ENCODE measurements at places on chromosomes 4 and X.

DNA sequence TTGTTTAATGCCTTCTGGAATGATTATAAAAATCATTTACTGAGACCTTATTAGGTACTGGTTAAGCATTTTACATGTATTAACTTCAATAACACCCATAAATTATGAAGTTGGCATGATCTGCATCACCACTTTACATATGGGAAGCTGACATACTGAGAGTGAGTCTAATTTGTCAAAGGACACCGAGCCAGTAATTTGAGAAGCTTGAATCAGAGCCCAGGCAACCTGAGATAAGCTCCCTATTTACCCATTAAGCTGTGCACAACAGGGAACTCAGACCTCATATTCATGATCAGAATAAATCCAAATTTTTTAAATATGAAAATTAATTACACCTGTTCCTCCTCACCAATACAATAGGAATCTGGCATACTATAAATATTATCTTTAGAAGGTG lies 247.9 kb upstream of the EPHA5 start:
- DNase-seq = no peak

GRCh38 chr4:77385124-77385969 lies 220.3 kb upstream of the CXCL13 start:
- DNase-seq = peak; percentile 71

GRCh38 chrX:153684467-153685155 lies 3.1 kb upstream of the SLC6A8 start:
- no peak for DNase-seq

GRCh38 chr4:3521621-3522325 lies 10.4 kb downstream of the LRPAP1 start:
- no peak for DNase-seq

- DNase-seq = no peak
These were observed 224.2 kb downstream of the KDR start for GRCh38 chr4:54901202-54901601.

GRCh38 chr4:2393353-2394270 lies 24.8 kb downstream of the ZFYVE28 start:
- peak; percentile 19 for DNase-seq

- no peak for DNase-seq
These were observed 301.7 kb upstream of the DIPK2B start for GRCh38 chrX:45502396-45502795.

GRCh38 chr4:19416146-19416545 lies 835.6 kb upstream of the SLIT2 start:
- no peak for DNase-seq

- DNase-seq = no peak
These were observed 27.0 kb downstream of the MBNL3 start for GRCh38 chrX:132461886-132462285.

DNA sequence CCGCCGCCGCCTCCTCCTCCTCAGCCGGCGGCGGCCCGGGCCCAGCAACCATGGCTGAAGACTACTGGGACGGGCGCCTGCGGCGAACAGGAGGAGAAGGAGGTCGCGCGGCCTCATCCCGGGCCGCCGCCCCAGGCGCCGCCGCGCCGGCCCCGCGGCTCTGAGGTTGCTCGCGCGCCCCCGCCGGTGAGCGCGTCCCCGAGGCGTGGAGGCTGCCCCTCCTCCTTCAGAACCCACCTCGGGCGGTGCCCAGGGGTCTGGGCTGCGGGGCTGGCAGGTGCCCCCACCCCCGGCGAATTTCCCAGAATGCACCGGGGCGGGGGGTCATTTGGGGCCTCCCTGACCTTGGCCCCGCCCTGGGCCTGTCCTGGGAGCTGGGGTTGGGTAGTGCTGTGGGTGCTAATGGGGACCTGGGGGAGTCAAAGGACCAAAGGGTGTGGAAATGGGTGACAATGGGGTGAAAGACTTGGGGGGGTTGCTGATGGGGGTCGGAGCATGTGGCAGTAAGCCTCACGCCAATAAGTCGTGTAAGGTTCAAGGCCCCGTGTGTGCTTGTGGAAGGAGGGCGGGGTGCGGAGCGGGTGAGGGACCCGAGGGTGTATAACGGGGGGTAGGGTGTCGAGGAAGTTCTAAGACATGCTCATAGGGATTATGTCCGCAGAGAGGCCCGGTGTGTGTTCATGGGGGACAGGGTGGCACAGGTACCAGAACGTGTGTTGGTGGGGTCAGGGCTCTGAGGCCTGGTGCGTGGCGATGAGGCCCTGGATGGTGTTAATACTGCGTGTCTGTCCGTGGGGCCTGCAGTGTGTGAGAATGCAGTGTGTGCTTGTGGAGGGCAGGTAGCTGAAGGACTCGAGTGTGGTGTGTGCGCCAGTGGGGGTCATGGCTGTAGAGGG lies 687 bp downstream of the CDK16 start:
- DNase-seq = no peak

- DNase-seq = no peak
These were observed 17.0 kb upstream of the PAPSS1 start for GRCh38 chr4:107736924-107737448.

GRCh38 chrX:23276475-23276874 lies 58.2 kb upstream of the PTCHD1 start:
- DNase-seq = no peak

DNA sequence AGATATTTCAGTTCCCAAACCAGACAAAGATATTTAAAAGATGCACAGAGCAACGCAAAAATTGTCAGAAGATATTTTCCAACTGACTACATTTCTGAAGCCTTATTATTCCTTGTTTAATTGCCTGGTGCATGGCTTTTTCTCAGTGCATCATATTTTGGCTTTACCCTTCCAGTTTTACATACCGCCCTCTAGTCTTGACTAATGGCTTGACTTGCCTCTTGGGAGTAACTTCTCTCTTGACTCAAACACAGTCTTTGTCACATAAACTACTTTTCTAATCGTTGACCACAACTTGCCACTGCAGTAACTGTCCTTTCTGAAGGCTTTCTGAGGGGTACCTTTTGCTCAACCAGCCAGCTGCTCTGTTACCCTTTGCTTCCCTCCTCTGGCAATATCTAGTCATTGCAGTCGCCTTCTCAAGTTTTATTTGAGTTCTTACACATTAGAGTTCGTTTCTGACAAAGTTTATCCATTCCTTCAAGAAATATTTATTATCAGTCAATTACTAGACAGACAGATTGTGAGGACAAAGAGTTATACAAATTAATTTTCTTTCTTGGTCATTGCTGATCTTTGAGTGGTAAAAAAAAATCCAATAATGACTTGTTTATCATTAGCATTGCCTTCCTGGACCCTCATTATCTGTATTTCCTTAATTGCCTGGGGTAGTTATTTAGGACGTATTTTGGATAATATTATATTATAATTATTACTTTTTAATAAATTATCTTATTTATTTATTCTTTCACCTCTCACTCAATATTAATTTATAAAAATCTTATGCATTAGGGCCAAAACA lies 506.9 kb upstream of the PCDH10 start:
- DNase-seq = peak; percentile 39

DNA sequence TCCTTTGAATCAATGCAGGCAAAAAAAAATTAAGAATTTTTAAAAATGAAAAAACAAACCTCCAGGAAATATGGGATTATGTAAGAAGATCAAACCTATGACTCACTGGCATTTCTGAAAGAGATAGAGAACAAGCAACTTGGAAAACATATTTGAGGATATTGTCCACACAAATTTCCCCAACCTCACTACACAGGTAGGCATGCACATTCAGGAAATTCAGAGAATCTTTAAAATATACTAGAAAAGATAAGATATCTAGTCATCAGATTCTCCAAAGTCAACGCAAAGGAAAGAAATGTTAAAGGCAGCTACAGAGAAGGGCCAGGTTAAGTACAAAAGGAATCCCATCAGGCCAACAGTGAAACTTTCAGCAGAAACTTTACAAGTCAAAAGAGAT lies 85.6 kb downstream of the ANTXR2 start:
- no peak for DNase-seq

DNA sequence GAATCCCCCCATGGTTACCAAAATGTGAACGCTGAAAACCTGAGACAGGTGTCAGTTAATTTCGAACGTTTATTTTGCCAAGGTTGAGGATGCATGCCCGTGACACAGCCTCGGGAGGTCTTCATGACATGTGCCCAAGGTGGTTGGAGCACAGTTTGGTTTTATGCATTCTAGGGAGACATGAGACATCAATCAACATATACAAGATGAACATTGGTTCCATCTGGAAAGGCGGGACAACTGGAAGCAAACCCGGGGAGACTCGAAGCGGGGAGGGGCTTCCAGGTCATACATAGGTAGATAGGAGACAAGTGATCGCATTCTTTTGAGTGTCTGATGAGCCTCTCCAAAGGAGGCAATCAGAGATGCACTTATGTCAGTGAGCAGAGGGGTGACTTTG lies 11.0 kb upstream of the SH3BP2 start:
- DNase-seq = no peak

- DNase-seq = no peak
These were observed 29.3 kb upstream of the PTPN13 start for GRCh38 chr4:86564795-86565194.

DNA sequence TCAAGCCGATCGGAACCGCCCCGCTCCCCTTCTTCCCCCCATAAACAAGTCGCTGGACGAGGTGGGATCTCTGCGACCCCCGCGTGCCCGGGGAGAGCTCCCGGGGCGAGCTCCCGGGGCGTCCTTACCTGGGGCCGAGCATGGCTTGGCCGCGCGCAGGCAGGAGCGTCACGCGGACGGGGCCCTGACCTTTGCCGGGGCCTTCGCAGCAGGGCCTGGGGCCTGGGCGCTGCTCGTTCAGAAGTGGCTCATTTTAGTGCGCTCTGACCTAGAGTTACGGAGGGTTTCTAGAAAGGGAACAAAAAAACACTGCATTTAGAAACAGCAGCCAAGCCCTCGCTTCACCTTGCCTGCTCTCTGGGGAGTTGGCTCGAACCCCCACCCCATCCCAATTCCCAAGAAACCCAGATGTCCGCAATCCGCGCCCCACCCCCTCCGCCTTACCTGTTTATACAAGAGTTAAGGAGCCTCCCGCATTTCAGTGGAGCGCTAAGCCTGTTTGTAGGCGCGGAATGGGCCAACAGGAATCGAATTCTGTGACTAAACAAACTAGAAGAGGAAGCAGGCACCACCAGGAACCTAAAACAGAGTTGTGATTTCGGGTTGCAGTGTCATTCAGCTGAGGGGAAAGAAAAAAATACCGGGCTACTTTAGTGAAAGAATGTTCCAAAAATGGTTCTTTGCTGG lies 814 bp upstream of the RBM47 start:
- no peak for DNase-seq

DNA sequence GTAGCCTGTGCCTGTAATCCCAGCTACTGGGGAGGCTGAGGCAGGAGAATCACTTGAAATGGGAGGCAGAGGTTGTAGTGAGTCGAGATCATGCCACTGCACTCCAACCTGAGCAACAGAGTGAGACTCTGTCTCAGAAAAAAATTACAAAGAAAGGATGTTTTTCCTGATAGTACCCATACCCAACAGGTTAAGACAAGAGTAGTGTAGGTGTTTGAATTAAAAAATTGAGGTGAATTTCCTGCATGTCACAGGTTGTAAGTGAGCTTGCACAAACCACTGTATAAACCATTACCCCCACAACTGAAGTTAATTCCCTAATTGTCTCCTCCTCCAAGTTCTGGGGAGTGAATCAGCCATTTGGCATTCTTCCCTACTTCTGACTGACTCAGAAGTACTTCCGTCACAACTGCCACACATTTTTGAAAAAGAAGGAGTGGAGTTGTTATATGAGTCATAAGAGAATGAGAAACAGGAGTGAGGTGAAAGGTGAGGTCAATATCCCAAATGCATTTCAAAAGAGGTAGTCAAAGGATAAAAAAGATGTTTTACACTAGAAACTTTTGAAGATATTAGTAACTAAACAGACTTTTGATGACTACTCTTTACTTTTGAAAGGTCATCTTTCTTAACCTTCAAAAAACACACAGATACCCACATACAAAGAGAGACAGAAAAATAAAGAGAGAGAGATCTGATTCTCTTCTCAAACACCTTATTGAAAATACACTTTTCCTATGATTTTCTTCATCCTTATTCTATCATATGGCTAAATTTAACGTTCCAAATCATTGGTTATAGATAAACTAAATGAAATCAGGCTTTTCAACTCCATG lies 134.5 kb downstream of the BTC start:
- peak; percentile 100 for DNase-seq

DNA sequence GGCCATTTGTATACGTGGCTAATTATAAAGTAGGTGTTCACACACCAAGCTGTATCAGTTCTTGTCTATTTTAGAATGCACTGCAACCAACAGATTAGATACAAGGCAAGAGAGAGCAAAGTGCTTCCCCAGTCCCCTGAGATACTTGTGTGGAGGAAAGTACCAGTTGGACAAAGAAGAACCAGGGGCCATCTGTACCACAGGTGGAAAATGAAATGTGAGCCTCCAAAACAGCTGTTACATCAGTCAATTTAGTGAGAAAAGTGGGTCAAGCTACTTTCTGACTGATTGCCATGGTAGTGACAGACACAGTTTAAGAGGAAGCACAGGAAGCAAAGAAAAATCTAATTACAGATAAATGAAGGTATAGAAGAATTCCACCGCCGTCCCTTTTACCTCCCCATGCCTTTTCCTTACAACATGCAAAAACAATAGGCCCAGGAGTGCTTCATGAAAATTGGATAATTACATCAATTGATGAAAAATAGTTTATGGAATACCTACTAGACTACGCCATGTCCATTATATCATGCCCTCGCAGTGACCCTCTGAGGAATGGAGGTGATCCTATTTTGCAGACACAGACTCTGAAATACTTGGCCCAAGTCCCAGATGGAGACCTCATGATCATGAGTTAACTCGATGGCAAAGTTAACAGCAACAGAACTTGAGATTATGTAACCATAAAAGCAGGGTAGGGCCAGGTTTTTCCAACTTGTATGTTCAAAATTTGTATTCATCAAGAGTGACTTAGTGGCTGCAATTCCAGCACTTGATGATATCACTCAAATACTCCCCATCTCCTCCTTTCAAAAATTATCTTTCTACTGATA lies 15.8 kb downstream of the SMPX start:
- DNase-seq = peak; percentile 61

GRCh38 chrX:68980906-68981616 lies 152.2 kb downstream of the EFNB1 start:
- no peak for DNase-seq

- DNase-seq = no peak
These were observed 39.2 kb upstream of the PDE5A start for GRCh38 chr4:119667802-119668201.

GRCh38 chr4:86895692-86896488 lies 3.7 kb upstream of the C4orf36 start:
- peak; percentile 78 for DNase-seq

- DNase-seq = peak; percentile 92
These were observed 22.8 kb downstream of the MSN start for GRCh38 chrX:65690057-65690855.

GRCh38 chr4:177281351-177281909 lies 28.2 kb upstream of the NEIL3 start:
- no peak for DNase-seq

GRCh38 chr4:105605493-105605892 lies 53.1 kb downstream of the ARHGEF38 start:
- peak; percentile 90 for DNase-seq

GRCh38 chr4:66091786-66092185 lies 421.5 kb upstream of the EPHA5 start:
- no peak for DNase-seq

GRCh38 chrX:11447418-11447817 lies 154.2 kb downstream of the AMELX start:
- no peak for DNase-seq

- peak; percentile 1 for DNase-seq
These were observed 922.5 kb downstream of the RPA4 start for GRCh38 chrX:97806238-97806637.
